RWPE1 (cell line): ENCODE measurements at places on chromosomes 7 and 10.
A peak's percentile ranks its signal among the peaks of the same experiment; 100 is the strongest.

- peak; percentile 45 for DNase-seq
Measured at GRCh38 chr10:91694170-91694794, 61.4 kb upstream of the PPP1R3C start.

GRCh38 chr7:128948976-128949760 lies 11.4 kb downstream of the IRF5 start:
- DNase-seq = no peak

- no peak for DNase-seq
Measured at GRCh38 chr7:28483908-28484605, 71.7 kb downstream of the CREB5 start.

DNA sequence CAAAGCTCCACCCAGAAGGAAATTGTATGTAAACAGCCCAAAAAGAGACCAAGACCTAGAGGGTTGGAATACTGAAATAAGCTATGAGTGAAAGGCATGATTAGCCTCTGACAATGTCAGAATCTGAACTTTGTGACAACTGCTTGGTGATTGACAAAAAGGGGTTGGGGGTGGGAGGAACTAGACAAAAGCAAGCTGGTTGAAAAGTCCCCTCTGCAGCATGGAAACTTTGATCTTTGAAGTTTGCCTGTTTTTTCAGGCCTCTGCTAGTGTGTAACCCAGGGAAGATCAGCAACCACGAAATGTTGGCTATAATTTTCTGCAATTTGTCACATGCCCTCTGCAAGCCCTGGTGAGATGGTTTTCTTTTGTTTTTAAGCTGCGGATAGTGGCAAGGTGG lies 104.8 kb upstream of the SLC25A13 start:
- no peak for DNase-seq

GRCh38 chr10:19817231-19817933 lies 1.1 kb downstream of the PLXDC2 start:
- no peak for DNase-seq

DNA sequence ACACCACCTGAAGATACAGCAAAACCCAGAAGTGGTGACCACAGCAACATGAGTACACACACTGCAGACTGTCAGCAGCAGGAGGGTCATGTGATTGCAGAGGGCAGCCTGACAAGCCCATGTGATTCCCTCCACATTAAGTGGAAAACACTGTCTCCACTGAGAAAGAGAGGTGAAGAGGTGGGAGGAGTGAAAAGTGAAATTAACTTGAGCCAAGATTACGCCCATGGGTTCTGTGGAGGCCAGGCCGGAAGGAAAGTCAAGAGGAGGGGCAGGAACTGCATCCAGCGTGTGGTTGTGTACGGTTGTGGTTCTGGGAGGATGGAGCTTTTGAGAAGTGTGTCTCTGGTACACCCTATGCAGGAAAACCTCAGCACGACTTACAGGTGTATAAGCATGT lies 138.5 kb downstream of the PLXNA4 start:
- no peak for DNase-seq

GRCh38 chr10:112177247-112177646 lies 6.3 kb downstream of the GPAM start:
- no peak for DNase-seq

GRCh38 chr10:110275128-110275729 lies 29.5 kb downstream of the SMNDC1 start:
- no peak for DNase-seq

- no peak for DNase-seq
Measured at GRCh38 chr7:3591944-3592343, 290.9 kb downstream of the SDK1 start.

- DNase-seq = no peak
Measured at GRCh38 chr7:133124974-133125373, 43.1 kb upstream of the CHCHD3 start.
